Right atrium auricular region (tissue), 2 donors: ENCODE measurements at places on chromosomes 5 and 9. TPM values are rescaled to one million over a fixed set of nuclear protein-coding genes. Genes with fewer than 3 reads are reported as not detected.

WDR38 gene
- not detected for total RNA-seq

SEMA5A gene
- 26.2 TPM for total RNA-seq

HTR1A gene
- total RNA-seq = not detected

C7 gene
- total RNA-seq = 176 TPM

DPH7 gene
- 21.0 TPM for total RNA-seq

MYMK gene
- not detected for total RNA-seq

UBE2QL1 gene
- 10.8 TPM for total RNA-seq

- peaks cover 12% of the 10 kb centered on the region for H3K4me1 ChIP-seq
- no peaks in the 10 kb centered on the region for H3K27me3 ChIP-seq
- no peak for DNase-seq
- no peaks in the 10 kb centered on the region for H3K36me3 ChIP-seq
- H3K27ac ChIP-seq = no peak overlapping the region
- H3K4me3 ChIP-seq = no peak overlapping the region
These were observed 245.3 kb upstream of the RASA1 start for GRCh38 chr5:87022415-87022814.

DNA sequence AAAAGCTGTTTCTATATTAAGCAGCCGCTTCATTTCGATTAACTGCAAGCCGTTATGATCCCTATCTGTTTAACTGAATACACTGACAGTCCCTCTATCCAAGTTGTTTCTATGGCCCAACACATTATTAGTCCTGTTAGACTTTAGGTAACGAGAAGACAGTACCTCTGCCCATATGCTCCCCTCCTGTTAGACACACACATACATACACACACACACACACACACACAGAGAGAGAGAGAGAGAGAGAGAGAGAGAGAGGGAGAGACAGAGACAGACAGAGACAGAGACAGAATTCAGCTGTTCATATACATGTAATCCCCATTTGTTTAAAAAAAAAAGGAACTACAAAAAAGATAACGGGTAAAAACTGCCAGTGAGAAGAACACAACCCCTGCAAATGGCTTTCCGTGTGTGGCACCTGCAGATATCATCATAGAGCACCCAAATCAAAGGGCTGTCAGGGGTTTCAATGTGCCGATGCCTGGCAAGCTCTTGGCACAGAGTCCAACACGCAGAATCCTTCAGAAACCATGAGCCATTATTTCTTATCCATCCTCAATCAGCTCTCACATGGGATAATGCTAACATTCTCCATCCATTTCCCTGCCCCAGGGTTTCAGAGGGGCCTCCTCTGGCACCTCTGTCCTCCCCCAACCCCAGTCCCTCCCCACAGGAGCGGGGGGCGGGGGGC is 144.0 kb downstream of the MYO10 start:
- no peak for DNase-seq
- H3K27me3 ChIP-seq = no peaks in the 10 kb centered on the region
- no peaks in the 10 kb centered on the region for H3K4me1 ChIP-seq
- H3K27ac ChIP-seq = no peak overlapping the region
- no peak overlapping the region for H3K4me3 ChIP-seq
- H3K36me3 ChIP-seq = no peaks in the 10 kb centered on the region

DNA sequence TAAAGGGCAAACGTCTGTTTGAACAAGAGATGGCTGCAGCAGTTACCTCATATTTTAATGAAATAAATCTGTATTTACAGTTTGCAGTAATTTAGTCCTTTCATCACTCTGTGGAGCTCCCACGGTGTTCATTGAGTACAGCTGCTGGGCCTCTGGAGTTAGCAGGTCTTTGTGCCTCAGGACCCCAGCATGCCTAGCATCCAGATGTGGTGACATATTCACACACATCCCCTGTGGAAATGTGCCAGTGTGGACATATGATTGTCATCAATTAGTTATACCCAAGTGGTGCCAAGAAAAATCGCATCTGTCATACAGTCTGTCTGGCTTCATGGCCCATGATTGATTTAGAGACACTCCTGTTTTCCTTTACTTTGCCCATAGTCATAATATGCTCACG is 77.3 kb downstream of the NNT start:
- H3K4me1 ChIP-seq = peaks cover 16% of the 10 kb centered on the region
- no peak overlapping the region for H3K4me3 ChIP-seq
- H3K27me3 ChIP-seq = no peaks in the 10 kb centered on the region
- H3K27ac ChIP-seq = no peak overlapping the region

DNA sequence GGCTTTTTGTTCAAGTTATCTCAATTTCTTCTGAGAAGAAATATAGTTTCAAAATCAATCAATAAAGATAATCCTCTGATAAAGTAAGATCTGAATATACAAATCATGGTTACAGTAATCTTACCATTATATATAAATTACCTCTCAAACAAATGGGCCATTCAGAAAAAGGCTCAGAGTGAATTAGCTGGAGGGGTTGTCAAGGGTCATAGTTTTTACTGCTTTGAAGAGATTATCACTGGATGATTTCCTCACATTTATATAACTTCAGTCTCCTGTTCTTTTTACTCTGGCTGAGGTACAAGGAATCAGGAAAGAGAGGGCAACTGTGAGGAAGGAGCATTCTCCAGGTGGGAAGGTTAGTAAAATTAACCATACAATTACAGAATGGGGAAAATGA is 148.6 kb upstream of the ELL2 start:
- no peak overlapping the region for H3K4me3 ChIP-seq
- no peak for DNase-seq
- H3K36me3 ChIP-seq = no peaks in the 10 kb centered on the region
- H3K27me3 ChIP-seq = no peaks in the 10 kb centered on the region
- H3K27ac ChIP-seq = no peak overlapping the region

DNA sequence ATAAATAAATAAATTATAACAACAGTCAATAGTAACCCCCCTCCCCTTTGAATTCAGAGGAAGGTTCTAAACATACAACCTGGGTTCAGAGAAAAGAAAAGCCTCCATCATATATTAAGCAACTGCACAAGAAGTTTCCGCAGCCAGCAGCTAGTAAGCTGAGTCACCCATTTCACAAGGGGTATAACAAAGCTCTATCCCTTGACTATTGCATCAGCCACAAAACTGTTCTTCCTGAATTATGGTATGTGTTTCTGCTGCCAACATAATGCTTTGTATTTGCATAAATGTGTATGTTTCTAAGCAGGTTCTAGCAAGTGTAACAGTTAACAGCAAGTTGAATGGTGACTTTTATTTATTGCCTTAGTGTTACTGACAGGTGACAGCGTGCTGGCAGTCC is 6.8 kb upstream of the CEP120 start:
- H3K4me3 ChIP-seq = no peak overlapping the region
- no peak overlapping the region for H3K27ac ChIP-seq
- H3K27me3 ChIP-seq = no peaks in the 10 kb centered on the region
- no peaks in the 10 kb centered on the region for H3K4me1 ChIP-seq

- no peak for DNase-seq
- H3K4me1 ChIP-seq = no peaks in the 10 kb centered on the region
- H3K36me3 ChIP-seq = no peaks in the 10 kb centered on the region
- no peak overlapping the region for H3K4me3 ChIP-seq
These were observed 39.2 kb downstream of the NSG2 start for GRCh38 chr5:174084691-174085154.

DNA sequence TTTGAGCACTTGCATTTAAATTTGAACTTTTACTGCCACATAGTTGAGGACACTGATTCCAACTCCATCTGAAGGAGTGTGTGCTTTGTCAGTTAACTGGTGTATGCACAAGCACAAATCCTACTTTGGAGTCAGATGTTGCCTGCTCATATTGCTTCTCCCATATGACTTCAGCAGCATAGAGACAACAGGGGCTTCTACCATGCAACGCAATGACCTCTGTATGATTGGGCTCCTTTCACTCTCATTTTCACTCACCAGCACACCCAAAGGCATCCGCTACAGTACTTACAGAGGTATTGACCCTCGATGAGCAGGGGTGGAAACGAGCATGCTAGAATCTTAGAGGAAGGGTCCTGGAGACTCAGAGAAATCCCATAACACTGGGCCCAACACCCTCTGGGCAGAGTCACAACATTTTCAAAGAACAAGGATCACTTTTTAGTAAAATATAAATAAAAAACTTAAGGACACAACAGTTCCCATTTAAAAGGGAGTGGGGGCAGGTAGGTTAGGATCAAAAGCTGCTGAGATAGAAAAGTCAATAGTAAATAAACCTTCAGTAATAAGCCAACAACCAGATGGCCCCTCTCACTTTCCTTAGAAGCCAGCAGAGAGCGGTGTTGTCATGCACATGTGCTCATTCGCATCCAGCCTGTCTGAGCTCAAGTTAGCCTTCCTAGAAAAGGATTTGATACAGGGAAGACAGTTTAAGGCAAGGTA is 203.8 kb downstream of the SNCAIP start:
- H3K27me3 ChIP-seq = no peaks in the 10 kb centered on the region
- H3K4me3 ChIP-seq = no peak overlapping the region
- H3K27ac ChIP-seq = no peak overlapping the region
- no peak for DNase-seq
- no peaks in the 10 kb centered on the region for H3K4me1 ChIP-seq

DNA sequence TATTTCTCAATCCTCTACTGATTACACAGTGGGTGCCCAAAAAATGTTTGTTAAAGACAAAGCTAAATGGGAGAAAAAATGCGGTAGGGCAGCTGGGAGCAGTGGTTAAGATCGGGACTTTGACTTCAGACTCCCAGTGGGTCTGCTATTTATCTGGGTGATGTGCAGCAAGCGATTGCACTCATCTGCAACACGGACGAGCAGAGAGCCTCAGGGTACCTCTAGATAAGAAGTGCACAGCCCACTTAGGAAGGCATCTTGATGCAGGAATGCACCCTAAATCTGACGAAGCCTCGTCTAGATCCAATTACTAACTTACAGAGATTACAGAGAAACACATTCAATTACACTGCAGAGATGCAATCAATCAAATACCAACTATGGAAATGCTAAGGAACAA is 4.0 kb downstream of the MAPK9 start:
- no peak overlapping the region for H3K27ac ChIP-seq
- no peaks in the 10 kb centered on the region for H3K36me3 ChIP-seq
- H3K4me1 ChIP-seq = peaks cover 30% of the 10 kb centered on the region
- no peak overlapping the region for H3K4me3 ChIP-seq
- H3K27me3 ChIP-seq = no peaks in the 10 kb centered on the region

DNA sequence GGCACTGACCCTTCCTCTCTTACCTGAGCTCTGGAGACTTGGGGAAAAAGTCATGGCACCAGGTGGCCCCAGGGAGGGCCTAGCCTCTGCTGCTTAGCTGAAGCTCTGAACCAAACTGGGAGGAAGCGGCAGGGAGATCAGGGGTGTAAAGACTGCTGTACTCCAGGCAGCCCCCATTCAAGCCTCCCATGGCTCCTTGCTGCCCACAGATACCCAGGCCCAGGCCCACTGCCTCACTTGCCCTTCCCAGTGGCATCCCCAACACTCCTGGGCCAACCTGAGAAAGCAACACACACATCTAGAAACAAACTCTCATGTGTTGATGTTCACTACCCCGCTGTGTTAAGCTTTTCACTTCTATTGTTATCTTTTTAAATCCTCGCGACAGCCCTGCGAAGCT is 151.6 kb downstream of the C5orf15 start:
- no peaks in the 10 kb centered on the region for H3K27me3 ChIP-seq
- no peaks in the 10 kb centered on the region for H3K36me3 ChIP-seq
- H3K4me3 ChIP-seq = no peak overlapping the region

DNA sequence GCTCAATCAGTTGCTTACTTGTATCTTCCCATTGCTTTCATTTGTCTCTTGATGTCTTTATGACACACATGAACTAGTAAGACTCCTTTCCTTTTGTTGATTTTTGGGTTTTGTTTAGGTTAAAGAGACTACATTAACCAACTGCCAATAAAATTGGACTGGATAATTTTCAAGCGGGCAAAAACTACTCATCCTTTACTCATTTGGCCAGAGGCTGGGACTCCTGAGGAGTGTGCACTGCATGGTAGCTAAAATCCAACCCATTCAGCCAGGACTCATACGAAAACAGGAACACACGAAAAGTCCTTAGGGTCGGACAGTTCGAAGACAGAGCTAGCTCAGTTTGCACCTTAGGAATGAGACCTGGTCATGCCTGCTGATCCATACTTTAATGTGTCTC is 6.0 kb downstream of the SLC46A2 start:
- H3K4me1 ChIP-seq = peaks cover under 1% of the 10 kb centered on the region
- no peak for DNase-seq
- H3K27me3 ChIP-seq = no peaks in the 10 kb centered on the region

DNA sequence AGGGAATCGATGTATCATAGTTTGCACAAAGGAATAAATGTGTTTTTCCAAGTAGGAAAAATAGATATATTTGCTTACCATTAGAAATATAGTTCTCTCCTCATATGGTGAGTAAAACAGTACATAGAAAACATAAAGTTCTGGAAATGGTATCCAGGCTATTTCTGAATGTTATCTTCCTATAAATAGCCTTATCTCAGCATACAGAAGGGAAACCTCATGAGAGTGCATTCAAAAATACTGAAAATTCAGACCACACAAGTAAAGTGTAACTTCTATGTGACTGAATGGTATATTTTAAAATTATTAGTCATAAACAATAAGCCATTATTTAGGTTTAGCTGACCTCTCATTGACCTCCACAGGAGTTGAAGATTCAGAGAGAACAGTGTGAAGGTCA is 43.5 kb downstream of the MOCS2 start:
- H3K27me3 ChIP-seq = no peaks in the 10 kb centered on the region
- H3K27ac ChIP-seq = no peak overlapping the region
- H3K4me3 ChIP-seq = no peak overlapping the region
- DNase-seq = no peak
- no peaks in the 10 kb centered on the region for H3K36me3 ChIP-seq

DNA sequence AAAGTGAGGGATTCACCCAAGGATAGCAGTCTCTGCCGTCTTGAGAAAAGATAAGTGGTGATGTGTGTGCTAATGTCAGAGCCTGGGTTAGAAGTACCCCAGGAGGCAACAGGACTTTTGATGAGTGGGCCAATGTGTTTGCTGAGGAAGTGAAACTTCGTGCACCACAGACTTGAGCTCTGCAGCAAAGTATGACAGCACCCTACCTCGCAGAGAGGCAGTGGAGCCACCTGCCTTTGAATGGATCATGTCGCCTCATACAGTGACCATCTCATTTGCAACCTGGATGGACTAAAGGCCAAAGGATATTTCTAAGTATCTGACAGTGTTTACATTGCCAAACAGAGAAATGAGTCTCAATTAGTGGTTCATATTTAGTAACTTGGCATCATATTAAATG is 593.9 kb upstream of the GRAMD2B start:
- H3K4me3 ChIP-seq = no peak overlapping the region
- no peak overlapping the region for H3K27ac ChIP-seq
- no peaks in the 10 kb centered on the region for H3K4me1 ChIP-seq
- no peaks in the 10 kb centered on the region for H3K27me3 ChIP-seq
- no peaks in the 10 kb centered on the region for H3K36me3 ChIP-seq

- no peaks in the 10 kb centered on the region for H3K4me1 ChIP-seq
- no peak overlapping the region for H3K27ac ChIP-seq
- H3K27me3 ChIP-seq = no peaks in the 10 kb centered on the region
- H3K4me3 ChIP-seq = no peak overlapping the region
- no peak for DNase-seq
These were observed 302.6 kb downstream of the KIF4B start for GRCh38 chr5:155316070-155316714.

DNA sequence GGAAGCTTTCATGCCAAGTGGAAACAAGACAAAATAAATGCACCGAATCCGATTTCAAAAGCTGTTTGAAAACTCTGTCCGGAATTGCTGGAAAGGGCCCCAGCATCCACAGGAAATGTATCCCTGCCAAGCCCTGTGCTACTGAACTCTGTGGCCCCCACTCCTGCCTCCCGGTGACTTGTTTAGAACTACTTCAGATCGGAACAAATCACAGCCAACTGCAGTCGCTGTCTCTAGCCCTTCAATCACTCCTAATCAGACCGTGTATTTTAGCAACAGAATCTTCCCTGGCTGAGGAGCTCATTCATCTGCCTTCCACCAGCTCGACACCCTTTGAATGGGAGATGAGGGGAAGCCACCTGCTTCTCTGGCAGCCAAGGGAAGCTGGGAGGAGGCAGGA is 94.1 kb downstream of the KCNIP1 start:
- no peak for DNase-seq
- no peaks in the 10 kb centered on the region for H3K27me3 ChIP-seq
- no peaks in the 10 kb centered on the region for H3K4me1 ChIP-seq
- H3K27ac ChIP-seq = no peak overlapping the region
